IMR-90 (cell line): ENCODE measurements at places on chromosomes 6 and 20.

DNA sequence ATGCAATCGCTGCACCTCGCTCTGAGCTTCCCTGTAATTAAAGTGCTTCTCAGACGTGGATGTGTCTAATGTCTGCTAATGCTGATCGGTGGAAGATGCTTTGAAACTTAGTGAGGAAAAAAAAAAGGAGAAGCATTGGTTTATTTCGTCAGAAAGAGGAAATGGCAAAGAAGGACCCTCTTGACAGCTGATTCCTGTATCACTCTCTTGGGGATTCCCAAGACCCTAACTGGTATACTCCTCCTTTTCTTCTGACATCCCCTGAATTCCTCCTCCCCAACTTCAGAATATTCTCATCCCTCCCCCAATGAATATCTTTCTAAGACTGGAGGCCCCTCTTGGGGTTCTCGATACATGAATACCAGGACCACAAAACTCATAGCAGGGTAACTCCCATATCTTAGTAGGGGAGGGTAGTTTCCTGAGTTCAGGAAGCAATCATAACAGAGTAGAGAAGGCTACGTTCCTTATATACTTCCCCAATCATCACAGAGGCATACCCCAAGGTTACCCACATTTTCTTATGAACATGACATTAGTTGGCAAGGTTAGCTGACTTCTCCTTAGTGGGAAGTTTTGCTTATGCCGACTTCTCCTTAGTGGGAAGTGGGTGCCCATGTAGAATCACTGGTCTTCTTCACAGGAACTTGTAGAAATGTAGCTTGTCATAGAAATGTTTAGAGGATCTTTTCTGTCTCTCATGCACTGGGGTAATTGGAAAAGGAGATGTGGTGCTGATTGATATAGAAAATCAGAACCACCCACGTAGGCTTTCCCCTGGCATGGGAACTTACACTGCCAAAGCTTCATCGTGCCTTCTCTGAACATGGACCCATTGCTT is 63.8 kb upstream of the ATXN1 start:
- DNase-seq = no peak

DNA sequence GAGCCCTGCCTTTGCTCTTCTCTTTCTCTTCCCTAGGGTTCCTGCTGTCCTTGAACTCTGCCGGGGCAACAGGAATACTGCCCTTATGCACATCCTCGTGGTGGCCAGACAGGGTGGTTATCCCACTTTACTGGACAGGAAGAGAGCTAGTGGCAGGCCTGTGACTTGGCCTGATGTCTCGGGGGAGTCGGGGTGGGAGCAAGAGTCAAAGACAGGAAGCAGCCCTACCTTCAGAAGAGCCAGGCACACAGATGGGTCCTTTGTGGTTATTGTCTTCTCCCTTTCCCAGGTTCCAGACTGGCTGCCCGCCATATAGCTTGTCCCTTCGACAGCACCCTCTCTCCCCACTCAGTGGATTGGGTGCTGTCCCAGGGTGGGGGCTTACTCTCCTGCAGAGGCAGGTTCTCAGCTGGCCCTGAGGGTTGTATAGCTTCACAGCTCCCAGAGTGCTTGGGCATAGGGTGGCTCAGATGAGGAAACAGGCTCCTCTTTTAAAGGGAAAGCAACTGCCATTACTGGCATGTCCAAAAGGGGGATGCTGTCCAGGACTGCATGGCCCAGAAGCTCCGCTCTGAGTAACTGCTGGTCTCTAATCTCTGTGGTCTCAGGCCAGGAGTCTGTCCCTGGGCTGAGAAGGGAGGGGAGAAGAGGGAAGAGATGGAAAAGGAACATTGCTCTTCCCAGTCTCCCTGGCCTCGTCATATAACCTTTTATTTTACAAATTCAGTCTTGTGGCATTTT is 17.3 kb downstream of the PLCG1 start:
- no peak for DNase-seq

- DNase-seq = peak; percentile 52
These were observed 104.9 kb downstream of the SNX5 start for GRCh38 chr20:17863577-17864292.

DNA sequence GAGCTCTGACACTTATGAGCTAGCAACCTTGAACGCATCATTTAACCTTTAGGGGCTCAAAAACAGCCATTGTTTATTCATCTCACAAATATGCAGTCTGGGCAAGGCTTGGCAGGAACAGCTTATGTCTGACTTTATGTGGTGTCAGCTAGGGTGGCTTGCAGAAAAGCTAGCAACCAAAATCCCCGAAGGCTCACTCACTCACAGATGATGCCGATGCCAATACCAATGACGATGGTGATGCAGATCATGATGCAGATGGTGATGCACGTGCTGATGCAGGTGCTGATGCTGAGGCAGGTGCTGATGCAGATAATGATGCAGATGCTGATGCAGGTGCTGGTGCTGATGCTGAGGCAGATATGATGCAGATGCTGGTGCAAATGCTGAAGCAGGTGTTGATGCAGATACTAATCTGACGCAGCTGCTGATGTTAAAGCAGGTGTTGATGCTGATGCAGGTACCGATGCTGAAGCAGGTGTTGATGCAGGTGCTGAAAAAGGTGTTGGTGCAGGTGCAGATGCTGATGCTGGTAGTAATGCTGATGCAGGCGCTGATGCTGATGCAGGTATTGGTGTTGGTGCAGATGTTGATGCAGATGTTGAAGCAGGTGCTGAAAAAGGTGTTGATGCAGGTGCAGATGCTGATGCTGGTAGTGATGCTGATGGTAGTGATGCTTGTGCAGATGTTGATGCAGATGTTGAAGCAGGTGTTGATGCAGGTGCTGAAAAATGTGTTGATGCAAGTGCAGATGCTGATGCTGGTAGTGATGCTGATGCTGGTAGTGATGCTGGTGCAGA is 195.6 kb downstream of the NFATC2 start:
- DNase-seq = peak; percentile 83

- DNase-seq = no peak
These were observed 370.1 kb upstream of the MMS22L start for GRCh38 chr6:97653076-97653475.

DNA sequence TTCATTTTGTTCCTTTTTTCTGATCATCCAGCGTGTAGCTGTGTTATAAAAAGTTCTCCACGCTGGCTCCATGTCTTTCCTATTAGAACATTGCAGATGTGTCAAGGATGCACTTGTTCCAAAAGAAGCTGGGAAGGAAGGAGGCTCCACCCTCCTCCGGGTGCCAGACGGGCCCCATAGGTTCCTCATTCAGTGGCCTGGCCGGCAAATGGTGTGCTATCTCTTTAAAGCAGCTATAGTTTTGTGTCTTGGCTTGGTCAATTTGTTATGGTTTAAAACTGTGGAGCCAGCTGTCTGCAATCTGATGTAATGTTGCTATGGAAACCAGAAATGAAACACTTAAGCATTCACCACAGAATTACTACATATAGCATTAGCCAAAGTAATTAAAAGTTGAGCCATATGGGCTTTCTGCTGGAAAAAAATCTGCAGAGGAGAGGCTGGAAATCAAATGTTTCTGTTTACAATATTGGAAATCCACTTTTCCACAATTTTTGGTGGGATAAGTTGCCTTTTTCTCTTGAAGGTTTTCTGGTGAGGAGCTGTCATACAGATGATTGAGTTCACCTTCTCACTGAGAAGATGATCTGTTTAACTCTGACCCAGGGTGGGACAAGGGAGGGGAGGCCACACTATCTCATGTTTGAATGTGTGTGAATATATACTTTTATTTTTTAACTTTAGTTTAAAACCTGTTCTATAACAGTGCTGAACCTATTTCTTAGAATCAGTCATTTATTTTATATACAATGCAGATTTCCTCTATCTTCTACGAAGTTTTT is 167.4 kb downstream of the SASH1 start:
- DNase-seq = peak; percentile 99

DNA sequence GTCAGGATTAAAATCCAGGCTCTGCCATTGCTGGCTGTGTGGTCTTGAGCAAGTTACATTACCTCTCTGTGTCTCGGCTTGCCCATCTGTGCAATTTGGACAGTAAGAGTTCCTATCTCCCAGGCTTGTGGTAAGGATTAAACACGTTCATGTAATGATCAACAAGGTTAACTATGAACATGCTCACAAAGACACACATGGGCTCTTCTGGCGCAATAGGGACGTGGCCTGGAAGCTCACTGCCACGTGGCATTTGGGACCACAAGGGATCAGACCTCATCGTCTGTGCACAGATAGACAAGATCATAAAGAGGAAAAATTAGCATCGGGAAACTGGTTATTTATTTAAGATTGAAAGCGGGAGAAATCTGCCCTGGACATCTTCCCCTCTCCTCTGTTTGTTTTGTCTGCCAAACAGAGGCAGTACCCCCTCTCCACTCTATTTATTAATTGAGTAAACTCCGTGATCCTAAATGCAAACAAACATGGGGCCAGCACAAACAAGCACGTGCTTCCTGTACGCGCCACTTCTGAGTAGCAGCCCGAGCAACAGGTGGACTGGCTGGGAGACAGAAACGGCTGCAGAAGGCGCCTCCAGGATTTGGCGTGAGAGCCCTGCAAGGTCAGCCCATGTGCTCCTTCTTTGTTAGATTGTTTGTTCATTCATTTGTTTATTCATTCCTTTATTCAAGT is 95.0 kb downstream of the CDH26 start:
- no peak for DNase-seq

DNA sequence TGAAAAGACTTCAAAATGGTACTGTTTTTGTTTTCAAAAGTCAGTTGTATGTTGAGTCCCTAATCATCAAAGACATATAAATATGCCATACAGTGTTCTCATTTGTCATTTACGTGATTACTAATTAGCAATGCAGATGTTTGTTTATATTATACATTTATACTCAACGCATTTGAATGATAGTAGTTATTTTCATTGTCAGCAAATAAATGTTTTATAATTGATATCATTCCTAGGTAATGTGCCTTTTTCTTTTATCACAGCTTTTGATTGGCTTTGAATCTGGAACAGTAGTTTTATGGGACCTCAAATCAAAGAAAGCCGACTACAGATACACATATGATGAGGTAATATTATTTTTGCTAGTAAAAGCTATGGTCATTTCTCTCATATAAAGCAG is 62.6 kb downstream of the STXBP5 start:
- DNase-seq = no peak

- DNase-seq = peak; percentile 57
These were observed 46.7 kb upstream of the MOCS1 start for GRCh38 chr6:39980839-39981580.
